Skeletal muscle cell (primary cell): ENCODE measurements at places on chromosomes 16 and 17.

DNA sequence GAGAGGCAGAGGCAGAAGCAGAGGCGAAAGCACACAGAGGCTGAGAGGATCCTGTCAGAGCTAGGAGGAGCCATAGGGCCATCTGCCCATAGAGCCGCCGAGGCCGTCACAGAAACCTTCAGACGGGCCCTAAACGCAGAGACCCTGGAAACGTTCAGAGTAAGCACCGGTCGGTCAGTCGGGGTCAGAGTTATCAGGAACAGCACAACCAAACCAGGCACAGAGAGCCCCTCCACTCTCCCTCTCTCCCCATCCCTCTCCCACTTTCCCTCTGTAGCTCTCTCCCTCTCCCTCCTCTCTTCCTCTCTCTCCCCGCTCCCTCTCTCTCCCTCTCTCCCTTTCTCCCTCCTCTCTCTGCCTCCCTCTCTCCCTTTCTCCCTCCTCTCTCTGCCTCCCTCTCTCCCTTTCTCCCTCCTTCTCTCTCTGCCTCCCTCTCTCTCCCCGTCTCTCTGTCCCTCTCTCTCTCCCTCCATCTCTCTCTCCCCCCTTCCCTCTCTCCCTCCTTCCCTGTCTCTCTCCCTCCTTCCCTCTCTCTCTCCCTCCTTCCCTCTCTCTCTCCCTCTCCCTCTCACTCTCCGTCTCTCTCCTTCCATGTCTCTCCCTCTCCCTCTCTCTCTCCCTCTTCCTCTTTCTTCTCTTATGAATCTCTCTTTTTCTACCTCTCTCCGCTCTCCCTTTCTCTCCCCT, 138.9 kb downstream of the C16orf95 start:
- no peak for DNase-seq

DNA sequence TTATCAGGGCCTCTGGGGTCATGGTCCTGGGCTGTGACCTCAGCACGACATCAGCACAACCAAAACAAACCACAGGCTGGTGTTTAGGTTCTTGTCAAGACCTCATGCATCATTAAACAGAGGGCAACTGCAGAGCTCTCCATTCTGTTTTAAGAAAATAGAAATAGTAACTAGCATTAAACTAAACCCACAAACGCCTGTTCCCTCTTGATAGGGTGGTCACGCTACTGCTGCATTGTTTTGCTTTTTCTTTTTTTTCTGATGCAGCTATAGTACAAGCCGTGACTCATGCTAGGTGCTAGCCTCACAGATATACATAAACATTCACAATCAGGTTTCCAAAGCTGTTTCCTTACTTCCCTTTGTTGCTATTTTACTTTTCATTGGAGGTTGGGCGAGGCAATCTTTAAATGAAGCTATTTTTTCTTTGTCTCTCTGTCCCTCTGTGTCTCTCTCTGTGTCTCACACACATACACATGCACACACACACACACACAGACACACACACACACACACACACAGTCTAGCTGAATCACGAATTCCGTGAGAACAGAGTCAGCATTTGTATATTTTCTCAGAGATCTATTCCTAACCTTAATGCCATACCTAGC, 310.3 kb downstream of the CDH13 start:
- DNase-seq: peak; percentile 48

GRCh38 chr17:21679256-21680146, 12.8 kb upstream of the KCNJ18 start:
- no peak for DNase-seq

GRCh38 chr17:78377858-78378224, 608 bp upstream of the PGS1 start:
- DNase-seq: no peak

- DNase-seq: no peak
These were observed 161.0 kb upstream of the NLRP1 start for GRCh38 chr17:5745111-5745813.

GRCh38 chr16:68596266-68596665, 48.8 kb upstream of the CDH3 start:
- no peak for DNase-seq

GRCh38 chr17:34371405-34372100, 8.5 kb upstream of the CCL1 start:
- no peak for DNase-seq

GRCh38 chr16:48105976-48106375, 49.8 kb downstream of the ABCC12 start:
- DNase-seq: no peak

DNA sequence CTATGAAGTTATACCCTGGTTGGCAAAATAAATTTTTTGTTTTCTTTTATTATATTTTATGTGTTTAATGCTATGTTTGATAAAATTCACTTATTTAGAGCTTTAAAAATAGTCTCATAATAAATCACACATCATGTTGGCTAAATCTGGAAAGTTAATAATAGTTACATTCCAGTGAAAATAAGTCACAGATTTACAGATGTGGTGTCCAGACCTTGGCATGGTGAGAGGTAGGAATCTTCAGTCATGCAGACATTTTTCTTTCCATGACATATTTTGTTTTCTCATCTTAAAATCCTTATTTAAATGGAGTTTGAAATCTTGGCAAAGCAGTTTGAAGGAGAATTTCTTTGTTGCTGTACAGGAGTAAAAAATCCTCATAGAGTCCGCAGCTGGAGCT, 48.1 kb upstream of the GOSR1 start:
- no peak for DNase-seq

DNA sequence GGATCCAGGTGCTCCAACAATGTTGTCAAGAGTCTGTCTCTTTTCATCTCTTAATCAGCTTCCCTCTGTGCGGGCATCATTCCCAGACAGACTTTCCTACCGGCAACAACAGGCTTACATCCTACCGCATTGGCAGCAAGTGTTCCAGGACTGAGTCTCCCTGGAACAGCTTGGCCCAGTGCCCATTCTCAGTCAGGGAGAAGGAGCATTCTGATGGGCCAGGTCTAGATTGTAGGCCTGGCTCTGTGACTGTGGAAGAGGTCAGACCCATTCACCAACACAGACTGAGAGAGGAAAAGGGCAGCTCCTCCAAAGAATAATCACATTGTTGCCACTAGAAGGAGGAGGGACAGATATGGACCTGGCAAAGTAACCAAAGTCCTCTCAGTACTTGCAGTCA, 68.1 kb upstream of the TMEM132E start:
- DNase-seq: no peak

DNA sequence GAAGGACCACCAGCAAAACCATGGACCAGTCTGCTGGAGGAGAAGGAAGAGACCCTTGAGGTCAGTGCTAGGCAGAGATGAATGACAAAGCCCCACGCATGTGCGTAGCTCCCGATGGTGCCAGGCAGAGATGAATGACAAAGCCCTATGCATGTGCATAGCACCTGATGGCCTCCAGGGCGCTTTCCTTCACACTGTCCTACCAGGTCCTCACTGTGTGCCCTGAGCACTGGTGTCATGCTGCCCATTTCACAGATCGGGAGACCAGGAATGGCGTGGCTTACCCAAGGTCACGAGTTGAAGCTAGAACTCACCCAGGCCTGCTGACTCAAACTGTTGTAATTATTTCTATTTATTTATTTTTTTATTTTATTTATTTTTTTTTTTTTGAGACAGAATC, 149.6 kb downstream of the KATNIP start:
- no peak for DNase-seq

DNA sequence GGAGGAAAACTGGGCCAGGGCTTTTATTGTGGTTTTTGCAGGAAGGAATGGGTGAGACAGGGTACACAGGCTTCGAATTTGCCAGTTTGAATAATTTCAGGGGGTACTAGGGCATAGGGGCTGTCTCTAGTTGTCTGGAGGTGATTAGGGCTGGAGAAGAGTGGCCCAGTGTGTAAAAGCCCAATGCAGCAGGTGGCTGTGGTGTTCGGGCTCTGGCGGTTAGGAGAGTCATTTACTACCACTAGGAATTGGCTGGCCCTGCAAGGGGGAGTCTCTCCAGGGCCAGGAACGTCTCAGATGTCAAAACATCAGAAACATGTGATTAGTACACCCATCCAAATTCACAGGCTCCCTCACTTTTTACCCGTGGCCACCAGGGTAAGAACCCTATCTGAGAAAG, 50.3 kb downstream of the GINS3 start:
- no peak for DNase-seq

GRCh38 chr17:80426671-80427326, 11.8 kb downstream of the ENDOV start:
- no peak for DNase-seq

DNA sequence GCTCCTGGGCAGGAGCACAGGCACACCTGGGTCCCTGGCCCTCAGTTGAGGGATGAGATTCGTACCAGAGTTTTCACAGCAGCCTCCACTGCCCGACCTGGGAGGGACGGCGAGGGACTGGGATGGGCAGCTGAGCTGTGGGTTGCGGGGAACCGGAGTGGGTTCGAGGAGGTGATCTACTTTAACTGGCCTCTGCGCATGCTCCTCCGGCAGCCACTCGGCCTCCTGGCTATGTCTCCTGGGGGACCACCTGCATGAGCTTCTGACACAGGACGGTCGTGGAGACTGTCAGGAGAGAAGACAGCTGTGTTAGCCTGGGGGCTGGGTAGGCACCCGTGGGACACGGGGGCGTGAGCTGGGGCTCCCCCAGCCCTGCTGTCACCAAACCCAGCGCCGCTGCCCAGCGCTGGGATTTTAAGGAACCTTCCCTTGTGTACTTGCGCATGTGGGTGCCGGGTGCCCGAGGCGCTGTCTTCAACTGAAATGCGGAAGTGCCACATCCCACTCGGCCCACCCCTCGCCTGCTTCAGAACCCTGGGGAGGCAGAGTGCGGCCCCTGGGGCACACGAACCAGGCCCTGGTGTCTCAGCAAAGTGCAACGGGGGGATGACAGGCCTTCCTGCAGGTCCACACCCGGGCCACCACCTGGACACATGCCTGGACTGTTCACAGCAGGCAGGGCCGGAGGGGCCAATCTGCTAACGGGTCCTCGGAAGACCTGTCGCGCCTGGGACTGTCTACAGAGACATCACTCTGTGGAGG, 36.4 kb downstream of the SLC7A5 start:
- DNase-seq: no peak

DNA sequence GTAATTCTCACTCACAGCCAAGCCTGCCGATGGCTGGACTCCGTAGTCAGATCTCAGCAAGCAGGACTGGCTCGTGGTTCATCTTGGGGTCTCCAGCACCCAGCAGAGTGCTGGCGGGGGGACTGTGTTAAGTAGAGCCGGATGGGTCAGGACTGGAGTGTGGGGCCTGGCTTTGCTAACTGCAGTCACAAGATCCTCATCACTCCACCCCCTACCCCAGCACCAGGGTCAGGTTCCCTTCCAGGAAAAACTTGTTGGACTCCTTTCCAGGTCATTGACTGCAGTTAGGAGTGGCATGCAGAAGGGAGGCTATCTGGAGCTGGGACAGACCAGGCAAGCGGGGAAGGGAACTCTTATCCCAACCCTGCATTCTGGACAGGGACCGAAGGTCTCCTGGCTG, 6.0 kb downstream of the CIITA start:
- no peak for DNase-seq

GRCh38 chr17:8397636-8398035, at the start of gene RNF222:
Gene RNF222 (minus strand): TSS chr17:8397827. CDS start chr17:8393461, 4,366 bp downstream.
- no peak for DNase-seq

DNA sequence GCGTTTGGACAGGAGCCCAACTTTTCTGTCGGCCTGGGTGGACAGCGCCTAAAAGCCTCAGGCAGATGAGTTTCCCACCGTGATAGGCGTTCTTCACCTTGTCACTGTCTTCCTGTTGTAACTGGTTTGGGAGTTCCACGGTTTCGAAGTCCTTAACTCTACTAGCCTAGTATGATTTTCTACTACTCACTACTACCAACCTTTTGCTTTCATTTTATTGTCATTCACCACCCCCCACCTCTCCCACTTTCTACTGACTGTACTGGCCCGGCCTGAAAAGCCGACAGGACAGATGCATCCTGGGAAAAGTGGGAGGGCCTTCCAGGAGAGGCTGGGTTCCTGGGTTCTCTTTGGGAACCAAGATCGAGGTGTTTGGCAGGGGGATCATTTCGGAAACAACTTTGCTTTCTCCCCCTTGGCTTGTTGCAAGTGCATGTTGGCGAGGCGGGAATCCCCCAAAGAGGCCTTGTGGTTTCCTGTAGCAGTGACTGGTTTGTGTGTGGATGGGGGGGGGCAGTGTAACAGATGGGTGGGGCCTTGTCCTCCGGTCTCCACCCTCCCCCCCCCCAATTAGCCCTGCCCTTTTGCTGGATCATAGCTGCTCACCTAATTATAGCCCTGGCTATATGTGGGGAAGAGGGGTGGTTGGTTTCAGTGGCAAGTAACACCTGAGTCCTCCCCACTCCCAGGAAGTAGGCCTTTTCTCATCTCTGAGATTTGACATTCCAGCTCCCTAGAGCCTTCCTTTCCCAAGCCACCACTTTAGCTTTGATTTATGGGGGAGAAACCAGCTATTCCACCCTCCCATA, 1.4 kb downstream of the EIF5A start:
- no peak for DNase-seq

GRCh38 chr17:79006046-79006445, 3.5 kb downstream of the CANT1 start:
- DNase-seq: no peak

DNA sequence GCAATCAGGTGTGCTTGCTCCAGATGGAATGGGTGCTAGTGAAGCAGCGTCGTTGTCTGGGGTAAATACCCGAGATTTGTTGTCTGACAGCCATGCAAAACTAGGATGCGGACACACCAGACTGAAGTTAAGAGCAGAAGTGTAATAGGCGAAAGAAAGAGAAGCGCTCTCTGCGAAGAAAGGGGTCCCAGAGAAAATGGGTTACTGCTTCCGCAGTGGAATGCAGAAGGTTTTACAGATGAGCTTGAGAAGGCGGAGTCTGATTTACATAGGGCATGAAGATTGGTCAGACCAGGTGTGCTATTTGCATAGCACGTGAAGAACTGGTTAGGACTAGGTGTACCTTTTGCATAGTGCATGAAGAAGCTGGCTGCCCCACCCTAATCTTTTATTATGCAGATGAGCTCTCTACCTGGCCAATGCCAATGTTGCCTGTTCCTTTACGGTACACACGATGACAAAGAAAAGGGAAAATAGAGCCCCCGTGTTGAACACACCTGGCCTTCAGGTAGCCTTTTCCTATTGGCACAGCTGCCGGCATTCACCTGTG, 32.0 kb upstream of the SNN start:
- no peak for DNase-seq

- no peak for DNase-seq
These were observed 36.5 kb downstream of the NCOR1 start for GRCh38 chr17:16178836-16179235.

GRCh38 chr16:86975445-86975844, 341.7 kb downstream of the C16orf95 start:
- DNase-seq: peak; percentile 86

DNA sequence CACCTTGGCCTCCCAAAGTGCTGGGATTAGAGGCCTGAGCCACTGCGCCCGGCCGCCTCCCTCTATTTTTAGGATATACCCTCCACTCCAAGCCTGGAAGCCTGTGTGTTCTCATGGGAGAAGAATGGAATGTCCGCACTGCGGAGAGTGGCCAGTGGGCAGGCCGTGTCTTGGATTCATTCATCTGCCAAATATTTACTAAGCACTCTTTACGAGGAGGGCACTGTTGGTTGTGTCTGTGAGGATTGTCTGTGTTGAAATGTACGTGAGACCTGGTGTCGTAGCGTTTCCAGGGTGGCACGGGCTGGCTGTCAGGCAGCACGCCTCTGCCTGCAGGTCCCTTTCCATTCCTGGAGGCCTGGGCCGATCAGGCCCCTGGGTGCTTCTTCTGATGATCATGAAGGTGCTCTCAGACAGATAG, 19.2 kb downstream of the PGS1 start:
- no peak for DNase-seq
